Psoas muscle (tissue), 8 donors: ENCODE measurements at places on chromosomes 3 and 15. TPM values are rescaled to one million over a fixed set of nuclear protein-coding genes. Genes with fewer than 3 reads are reported as not detected.

GRCh38 chr15:60695713-60696522 lies 217.0 kb upstream of the ICE2 start:
- DNase-seq, result no peak

DNA sequence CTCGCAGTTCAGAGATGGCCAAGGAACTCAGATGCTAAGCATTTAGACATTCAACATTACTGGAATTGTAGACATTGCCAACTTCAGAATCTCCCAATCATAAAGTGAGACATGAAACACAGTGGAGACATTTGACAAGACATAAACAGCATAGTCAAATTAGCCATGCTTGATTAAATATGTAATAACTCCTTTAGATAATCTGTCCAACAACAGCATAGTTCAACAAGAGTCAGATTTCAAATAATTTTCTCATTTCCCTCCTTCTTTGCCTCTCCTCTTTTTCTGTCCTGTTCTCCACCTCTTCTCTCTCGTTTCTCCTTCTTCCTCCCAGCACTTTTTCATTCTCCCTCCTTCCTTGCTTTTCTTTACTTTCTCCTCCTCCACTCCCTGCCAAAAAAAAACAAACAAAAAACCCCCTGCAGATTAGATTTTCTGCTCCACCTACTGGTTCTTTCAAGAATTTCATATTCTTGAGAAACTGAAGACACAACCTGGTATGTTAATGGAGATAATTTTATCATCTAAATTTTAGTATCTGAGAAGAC lies 20.2 kb downstream of the CPOX start:
- no peak for DNase-seq

DNA sequence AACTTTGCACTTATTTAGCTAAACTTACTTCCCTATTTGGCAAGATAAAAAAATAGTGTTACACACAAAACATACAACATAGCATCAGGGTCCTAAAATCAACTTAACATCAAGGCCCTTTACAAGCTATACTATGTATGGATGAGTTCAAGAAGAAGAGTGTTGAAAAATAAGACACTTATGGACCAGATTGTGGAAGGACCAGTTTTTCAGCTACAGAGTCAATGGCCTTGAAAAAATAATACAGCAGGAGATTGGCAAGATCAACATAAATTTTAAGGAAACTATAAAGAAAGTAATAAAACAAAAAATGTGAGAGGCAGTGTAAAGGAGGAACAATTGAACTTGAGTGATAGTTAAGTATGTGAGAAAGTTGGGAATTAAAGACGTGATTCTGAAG lies 66.3 kb upstream of the BBX start:
- no peak for DNase-seq

DNA sequence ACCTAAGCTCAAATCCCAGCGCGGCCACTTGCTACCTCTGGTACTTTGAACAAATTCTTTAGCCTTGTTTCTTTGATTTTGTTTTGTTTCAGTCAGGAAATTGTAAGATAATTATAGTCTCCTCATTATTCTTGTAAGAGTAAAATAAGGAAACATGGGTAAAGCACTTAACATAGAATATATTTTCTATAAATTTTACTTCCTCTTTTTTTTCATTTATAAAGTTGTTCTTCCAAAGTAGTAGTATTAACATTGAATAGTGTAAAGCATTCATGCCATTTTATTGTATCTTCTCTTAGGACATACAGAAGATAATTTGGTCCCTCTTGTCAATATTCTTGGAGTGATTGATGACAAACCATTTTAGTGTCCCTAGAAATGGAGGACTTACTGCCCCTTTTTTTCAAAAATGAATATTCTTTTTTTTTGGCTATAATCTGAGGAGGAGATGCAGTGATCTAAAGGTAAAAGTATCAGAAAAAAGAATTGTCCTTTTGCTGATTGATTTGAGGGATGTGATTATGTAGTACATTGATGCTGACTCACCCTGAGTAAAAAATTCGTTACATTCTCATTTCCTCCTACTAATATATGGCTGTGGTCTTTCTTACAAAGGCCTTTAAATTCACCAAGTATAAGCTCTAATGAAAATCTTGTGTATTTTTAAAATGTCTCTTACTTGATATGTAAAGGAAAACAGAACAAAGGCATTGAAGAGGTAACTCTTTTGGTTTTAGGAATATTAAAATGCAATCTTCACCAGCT lies 51.0 kb downstream of the ALCAM start:
- DNase-seq, result no peak

The PARP6 gene
- 83.2 TPM for total RNA-seq
